ENCODE measurements at places on chromosomes 11 and 22.

GRCh38 chr11:125338886-125339811, 156.9 kb downstream of the FEZ1 start:
- no peak for DNase-seq

DNA sequence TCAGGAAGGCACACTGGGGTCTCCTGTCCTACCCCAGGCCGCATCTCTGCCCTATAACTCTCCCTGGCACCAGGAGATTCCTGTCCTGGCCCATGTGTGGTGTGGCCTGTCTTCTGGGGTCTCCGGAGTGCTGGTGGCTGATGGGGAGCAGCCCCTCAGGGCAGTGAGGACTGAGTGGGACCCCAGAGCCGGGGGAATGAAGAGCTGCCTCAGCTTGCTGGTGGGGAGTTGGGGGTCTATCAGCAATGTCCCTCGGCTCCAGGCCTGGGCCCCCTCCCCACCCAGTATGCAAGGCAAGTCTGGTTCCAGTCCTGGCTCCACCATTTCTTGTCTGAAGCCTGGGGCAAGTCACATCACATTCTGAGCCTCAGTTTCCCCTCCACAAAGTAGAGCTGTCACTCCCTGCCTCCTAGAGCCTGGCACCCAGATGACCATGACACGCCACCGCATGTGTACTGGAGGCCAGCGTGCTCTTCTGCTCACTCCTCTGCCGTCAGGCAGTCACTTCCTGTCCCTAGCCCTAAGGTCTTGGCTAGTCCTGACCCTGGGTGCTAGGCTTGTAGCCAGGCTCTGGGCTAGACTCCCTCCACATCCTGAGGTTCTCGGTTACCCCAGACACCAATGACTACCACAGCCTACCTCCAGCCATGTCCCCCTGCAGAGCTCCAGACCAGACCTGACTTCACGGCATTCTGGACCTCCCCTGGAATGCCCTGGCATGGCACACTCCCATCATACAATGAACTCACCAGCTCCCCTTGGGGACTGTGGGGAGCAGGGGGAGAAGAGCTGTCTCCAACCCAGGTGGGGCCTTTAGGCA, 12.8 kb downstream of the ARAP1 start:
- no peak for DNase-seq

DNA sequence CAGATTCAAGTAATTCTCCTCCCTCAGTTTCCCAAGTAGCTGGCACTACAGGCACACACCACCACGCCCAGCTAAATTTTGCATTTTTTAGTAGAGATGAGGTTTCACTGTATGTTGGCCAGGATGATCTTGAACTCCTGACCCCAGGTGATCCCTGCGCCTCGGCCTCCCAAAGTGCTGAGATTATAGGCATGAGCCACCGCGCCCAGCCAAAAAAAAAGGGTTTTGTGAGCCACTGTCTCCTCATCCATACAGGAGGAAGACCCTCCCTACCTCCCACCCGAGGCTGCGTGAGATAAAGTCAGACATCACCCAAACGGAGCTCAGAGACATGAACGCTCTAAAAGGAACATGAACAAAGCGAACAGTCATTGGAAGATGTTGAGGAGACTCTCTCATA, 745.7 kb downstream of the BRD1 start:
- no peak for DNase-seq

GRCh38 chr11:71336176-71336995, 84.0 kb upstream of the SHANK2 start:
- DNase-seq = no peak

DNA sequence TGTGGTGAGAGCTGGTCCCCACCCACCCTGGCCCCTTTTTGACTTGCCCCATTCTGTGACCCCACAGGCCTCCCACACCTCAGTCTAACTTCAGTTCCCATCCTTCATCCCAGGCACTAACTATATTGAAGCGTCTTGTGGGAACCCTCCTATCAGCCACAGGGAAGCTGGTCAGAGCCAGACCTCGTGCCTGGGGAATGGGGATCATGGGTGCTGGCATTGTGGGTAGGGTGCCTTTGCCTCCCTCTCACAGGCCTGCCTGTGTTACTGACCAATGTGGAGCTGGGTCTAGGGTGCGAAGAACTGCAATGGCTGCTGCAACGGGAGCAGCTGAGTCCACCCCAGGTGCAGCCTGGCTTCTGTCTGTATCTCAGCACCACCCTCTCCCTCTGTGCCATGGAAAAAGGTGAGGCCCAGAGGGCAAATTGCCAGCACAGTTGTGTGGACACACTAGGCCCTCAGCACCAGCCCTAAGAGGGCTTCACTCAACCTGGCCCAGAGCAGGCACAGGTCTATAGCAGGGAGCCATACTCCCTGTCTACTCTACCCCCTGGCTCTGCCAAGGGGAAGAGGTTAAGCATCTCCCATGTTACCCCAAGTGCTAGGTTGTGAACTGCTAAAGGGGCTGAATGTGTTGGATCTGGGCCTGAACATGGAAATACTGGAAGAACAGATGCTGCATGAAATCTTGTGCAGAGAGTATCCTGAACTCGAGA, 37.3 kb downstream of the RRP8 start:
- DNase-seq = no peak

GRCh38 chr11:131671734-131672133, 301.3 kb downstream of the NTM start:
- no peak for DNase-seq

- peak; percentile 52 for DNase-seq
Measured at GRCh38 chr22:39908737-39909136, 7.9 kb downstream of the GRAP2 start.

DNA sequence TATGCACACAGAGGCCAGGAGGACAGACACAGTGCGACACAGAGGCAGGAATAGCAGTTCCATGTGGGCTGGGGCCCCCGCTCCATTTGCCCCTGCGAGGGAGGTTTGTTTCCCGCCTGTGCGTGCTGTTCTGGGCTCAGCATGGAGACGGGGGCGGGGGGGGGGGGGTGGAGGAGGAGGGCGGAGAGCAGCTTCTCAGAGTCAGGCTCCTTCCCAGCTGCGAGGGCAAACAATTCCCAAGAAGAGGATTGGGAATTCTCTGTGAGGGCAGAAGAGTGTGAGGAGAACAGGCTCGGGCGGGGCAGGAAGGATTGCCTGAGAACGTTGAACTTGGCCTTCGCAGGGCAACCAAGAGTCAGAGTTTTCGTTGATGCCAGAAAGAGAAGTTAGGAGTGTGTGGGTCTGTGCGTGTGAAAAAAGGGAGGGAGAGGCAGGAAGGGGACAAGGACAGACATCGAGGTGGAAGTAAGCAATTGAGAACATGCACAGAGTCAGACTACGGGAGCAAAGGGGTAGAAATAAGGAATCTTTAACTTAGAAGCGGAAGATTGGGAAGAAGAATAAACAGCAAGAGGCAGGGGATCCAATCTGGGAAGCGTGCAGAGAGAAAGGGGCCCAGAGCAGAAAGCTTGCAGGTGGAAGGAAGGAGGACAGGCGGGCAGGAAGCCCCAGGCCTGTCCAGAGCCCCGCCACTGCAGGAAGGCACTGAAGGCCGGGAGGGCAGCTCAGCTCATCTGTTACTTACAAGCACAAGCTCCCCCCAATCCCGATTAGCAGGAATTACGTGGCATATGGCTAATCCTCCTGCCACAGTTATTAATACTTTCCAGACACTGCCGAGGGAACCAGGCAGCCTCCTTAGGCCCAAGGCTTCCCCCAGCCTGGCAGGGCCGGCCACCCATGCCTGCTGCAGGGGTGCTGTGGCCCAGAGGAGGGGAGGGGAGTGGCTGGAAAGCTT, 15.6 kb upstream of the JAM3 start:
- DNase-seq = no peak

GRCh38 chr11:65844231-65844872, 10.6 kb downstream of the SNX32 start:
- DNase-seq = no peak

DNA sequence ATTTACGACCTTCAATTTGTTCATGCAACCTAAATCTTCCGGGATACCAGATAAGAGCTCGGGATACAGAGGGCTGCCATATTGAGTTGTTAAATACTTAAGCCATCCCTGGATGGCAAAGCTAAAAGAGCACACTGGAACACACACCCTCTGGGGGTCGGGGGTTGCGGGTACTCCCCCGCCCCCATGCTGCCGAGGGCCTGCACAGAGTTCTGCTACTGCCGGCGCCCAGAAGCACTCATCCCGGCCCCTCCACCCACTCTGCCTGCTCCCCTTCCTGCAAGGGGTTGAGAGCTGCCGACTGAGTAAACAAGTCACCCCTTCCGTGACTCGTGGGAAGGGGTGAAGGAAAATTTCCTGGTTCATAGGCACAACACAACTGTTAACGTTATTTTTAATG, 9.3 kb upstream of the MMP13 start:
- no peak for DNase-seq

DNA sequence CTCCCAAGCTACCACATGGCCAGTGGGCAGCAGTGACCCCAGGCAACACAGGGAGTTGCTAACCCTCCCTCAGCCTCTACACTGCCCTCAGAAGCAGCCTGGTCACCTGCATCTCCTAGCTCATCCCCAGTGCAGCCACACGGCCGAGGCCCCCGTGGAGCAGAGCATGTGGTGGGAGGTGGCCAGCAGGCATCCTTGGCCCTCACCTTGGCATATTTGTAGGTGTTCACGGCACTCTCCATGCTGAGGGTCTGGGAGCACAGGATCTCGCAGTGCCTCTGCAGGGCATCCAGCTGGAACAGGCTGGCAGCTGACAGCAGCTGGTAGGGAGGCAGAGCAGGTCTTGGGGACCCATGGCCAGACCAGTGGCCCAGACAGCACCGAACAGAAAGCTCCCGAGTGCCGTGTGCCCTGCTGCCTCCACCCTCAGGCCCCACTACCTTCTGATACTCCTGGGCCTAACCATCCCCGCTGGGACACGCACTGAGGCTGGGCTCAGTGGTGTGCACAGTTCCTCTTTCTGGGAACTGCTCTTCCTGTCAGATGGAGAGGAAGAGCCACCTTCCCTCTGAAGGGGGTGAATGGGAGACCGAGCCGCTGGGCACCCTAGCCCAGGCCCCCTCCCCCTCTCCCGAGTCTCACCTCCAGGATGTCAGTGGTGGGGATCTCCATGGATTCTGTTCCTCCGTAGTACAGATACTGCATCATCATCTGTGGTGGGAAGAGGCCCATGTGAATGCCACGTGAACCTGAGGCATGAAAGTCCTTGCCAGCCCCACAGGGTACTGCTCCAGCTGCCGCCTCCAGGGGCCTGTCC, 48.8 kb downstream of the NAT10 start:
- no peak for DNase-seq

DNA sequence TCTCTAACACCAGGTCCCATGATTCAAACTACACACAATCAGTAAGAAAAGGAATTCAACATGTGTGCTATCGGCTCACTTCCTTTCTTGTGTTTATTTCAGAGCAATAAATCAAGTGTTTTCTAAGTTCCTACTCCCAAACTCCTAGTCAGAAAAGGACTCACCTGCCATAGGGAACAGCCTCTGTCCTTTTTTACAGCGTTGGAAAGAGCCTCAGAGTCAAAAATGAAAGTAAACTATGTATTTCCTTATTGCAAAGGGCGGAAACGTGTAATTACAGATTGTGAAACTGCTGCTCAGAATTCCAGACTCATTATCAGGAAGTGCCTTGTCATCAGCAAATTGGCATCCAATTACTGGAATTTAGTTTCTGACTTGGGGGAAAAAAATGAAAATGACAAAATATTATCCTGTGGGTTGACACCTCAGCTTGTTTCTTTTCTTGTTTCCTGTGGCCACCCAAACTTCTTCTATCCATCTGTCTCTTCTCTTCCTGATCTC, at the start of gene CASP4:
Gene CASP4 (minus strand): TSS at position 220 of the 501 bp plus-strand sequence. CDS start 49 bp downstream, at position 171.
- DNase-seq = no peak

- no peak for DNase-seq
Measured at GRCh38 chr11:120024586-120024985, 113.3 kb downstream of the TRIM29 start.

DNA sequence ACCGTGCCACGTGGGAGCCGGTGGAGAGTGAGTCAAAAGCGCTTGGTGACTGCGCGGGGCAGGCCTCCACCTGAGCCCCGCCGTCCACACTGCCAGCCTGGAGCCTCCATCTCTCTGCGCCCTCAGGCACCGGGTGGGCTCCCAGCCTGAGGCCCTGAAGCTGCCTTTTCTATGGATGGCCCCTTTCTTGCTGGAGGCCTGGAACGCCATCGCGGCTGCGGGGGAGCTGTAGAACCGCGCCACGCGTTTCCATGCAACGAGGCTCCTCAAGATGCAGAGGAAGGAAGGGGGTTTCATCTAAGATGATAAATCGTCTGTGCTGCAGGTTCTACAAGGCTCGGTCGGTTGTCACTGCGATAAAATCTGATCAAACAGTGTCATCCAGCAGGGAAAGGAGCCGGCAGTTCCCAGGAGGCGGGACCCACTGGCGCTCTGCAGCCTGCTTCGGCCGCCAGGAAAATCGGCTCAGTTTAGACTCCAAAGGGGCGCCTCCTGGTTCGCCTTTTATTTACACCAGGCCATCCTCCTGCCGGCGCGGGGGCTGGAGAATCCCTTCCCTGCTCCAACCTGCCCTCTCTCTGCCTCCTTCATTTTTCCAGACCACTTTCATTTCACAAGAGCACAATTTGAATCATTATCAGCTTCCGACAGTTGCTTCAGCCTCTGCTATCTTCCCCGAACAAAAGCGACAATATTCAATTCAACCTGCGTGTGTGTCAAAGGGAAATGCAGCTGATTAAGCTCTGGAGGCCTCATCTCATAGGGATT, 624.4 kb downstream of the BRD1 start:
- DNase-seq = no peak

GRCh38 chr22:46077669-46078099, 72.6 kb upstream of the PPARA start:
- no peak for DNase-seq

DNA sequence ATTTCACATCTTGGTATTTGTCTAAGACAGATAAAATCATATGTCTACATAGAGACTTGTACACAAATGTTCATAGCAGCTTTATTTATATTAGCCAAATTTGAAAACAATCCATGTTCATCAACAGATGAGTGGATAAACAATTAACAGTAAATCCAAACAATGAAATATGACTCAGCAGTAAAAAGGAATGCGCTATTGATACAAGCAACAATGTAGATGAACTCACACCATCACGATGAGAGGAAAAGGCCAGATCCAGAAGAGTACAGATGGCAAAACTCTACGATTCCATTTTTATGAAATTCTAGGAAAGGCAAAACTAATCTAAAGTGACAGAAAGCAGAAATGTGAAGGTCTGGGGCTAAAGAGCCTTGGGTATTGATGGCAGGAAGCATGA, 384.3 kb downstream of the NTM start:
- no peak for DNase-seq

- no peak for DNase-seq
Measured at GRCh38 chr11:131223198-131223991, 147.0 kb upstream of the NTM start.

DNA sequence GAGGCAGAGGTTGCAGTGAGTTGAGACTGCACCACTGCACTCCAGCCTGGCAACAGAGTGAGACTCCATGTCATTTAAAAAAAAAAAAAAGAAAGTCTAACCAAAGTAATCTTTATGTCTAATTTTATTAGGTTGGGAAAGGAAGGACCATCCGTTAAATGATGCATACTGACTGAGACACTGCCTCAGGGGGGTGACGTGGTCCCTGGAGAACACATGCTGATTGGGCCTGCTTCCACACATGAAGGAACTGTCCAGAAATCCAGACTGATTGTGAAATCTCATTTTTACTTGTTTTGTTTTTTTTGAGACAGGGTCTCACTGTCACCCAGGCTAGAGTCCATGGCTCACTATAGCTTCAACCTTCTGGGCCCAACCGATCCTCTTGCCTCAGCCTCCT, 5.5 kb downstream of the SF3A1 start:
- no peak for DNase-seq

- DNase-seq = peak; percentile 88
Measured at GRCh38 chr11:15074206-15075161, 1.1 kb downstream of the CALCB start.

- DNase-seq = no peak
Measured at GRCh38 chr22:44289414-44290171, 23.2 kb downstream of the SHISAL1 start.

- DNase-seq = no peak
Measured at GRCh38 chr11:21564833-21565682, 627.8 kb upstream of the ANO5 start.

All from activated naive CD4-positive, alpha-beta T cell treated with Interleukin-2 at 50 U/mL for 16 hours (primary cell).